MG63 (cell line): ENCODE measurements at places on chromosomes 7 and 10. TPM values are rescaled to one million over a fixed set of nuclear protein-coding genes. Genes with fewer than 3 reads are reported as not detected.

GRCh38 chr10:100972904-100973535, 3.7 kb downstream of the SEMA4G start:
- no peak for DNase-seq

- DNase-seq: no peak
Measured at GRCh38 chr7:37341033-37341630, 107.5 kb downstream of the ELMO1 start.

DNA sequence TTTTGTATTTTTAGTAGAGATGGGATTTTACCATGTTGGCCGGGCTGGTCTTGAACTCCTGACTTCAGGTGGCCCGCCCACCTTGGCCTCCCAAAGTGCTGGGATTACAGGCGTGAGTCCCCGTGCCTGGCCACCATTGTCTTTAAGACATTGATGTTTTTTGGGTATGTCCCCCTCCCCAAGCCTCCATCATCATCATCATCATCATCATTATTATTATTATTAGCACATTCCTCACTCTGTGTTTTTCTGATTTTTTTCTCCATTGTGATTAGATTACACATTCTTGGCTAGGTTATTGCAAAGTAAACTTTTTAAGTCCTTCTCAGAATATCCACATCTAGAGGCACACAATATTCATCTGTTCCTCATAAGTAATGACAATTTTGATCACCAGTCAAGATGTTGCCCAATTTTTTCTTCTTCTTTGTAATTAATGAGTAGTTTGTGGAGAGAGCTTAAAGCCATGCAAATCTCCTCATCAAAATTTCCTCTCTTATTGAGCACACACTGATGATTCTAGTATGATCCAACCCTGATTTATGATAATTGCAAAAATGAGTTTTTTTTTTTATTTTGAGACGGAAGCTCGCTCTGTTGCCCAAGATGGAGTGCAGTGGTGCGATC, 47.5 kb downstream of the EPC1 start:
- DNase-seq: no peak

ZNF107 gene
- total RNA-seq: 0.92 and 2.6 TPM in 2 replicates

- no peak for DNase-seq
Measured at GRCh38 chr7:103307503-103308231, 10.4 kb downstream of the PMPCB start.

DNA sequence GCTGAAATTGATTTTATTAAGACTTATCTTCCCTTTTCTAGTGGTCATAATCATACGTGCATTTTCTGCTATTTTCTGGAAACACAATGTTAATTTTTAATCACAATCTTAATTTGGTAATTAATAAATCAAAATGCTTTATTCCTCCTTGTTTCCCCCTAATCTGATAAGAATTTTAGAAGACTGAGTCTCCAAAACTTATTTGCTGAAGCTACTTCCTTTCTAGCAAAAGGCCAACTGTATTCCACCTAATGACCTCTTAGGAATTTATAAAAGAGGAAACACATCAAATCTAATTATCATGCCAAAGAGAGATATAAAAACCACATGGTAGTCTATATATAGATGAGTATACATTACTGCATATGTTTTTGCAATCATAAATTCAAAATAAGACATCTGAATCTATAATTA, 140.6 kb downstream of the GNAI1 start:
- no peak for DNase-seq

- DNase-seq: no peak
Measured at GRCh38 chr10:131620904-131621303, 279.9 kb upstream of the PPP2R2D start.

GRCh38 chr7:140005341-140005740, 57.4 kb downstream of the PARP12 start:
- DNase-seq: no peak

HOXA10 gene
- total RNA-seq: 18.0 and 26.7 TPM in 2 replicates

- no peak for DNase-seq
Measured at GRCh38 chr7:20114468-20114867, 102.7 kb downstream of the MACC1 start.

DNA sequence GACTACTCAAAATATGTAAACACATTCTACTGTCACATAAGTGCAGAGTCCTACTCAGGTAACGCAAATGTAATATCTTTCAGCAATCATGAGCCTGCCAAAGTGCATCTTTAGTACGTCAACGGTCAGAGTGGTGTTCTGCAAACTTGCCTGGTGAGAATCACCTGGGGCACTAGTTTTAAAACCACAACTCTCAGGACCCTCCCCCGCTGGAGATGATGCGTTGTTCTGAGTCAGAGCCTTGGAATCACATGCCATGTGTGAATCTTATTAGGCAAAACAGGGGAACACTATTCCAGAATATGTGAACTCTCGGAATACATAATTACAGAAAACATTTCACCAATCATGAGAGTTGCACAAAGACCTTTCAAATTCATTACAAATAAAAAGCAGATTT, 115.7 kb downstream of the TPK1 start:
- no peak for DNase-seq

DNA sequence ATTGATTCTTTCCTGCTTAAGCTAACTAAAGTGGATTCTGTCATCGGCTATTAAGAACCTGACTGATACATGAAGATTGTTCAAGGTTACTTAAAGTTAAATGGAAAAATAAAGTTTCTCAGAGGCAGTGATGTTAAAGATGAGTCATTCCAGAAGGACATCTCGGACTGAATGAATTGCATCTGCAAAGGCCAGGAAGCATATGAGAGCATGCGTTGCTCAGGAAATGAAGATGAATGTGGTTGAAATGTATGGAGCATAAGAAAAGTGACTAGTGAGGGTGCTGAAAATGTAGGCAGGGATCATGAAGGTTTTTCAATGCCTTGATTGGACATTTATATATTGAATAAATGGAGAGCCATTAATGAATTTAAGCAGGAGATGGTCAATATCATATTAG, 133.9 kb upstream of the GHITM start:
- DNase-seq: no peak

DNA sequence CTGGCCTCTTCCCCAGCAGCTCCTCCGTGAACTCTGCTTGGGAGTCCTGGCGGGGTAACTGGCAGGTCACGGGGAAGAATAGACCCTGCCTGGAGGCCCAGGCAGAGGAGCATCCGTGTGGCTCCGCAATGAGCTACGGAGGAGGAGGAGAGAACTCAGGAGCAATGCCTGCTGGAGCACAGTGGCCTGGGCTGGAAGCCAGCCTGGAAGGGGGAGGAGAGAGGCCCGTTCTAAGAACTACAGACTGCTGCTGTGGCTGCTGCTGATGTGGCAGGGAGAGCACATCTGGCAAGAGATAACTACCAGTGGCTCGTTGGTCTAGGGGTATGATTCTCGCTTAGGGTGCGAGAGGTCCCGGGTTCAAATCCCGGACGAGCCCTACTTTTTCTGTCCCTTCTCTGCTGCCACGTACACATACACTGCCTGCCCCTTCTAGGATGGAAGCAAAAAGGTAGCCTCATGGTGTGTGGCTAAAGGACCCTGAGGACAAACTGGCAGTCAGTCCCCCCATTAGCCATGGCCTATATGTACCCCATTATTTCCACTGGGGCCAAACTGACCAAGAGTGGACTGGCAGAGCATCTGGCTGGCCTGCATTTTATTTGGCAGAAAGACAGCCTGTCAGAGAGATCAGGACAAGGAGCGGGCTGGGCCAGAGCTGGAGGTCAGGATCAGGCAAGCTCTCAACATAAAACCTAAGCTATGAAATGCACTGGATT, 7.7 kb upstream of the OPN1SW start:
- peak; percentile 67 for DNase-seq

PTN gene
- total RNA-seq: 0.20 TPM in 1 of 2 replicates, not detected in the other
